ENCODE measurements at places on chromosomes 3 and 15.

DNA sequence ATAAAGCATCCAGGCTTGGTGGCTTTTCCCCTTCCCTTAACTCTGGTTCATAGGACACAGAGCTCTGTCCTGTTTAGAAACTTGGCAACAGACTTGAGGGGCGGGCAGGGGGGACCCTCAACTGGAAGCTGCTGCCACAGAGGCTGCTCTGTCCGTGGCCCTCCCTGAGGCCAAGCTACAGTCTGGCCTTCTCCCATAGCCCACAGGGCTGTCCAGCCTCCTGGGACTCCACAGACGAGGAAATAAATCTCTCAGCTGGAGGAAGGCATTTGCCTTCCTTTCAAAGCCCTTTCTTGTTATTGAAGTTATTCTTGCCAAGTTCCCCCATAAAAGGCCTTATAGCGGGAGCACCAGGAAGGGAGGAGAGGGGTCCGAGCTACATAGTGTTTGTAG, 248.8 kb upstream of the TPM1 start:
- DNase-seq, result no peak

DNA sequence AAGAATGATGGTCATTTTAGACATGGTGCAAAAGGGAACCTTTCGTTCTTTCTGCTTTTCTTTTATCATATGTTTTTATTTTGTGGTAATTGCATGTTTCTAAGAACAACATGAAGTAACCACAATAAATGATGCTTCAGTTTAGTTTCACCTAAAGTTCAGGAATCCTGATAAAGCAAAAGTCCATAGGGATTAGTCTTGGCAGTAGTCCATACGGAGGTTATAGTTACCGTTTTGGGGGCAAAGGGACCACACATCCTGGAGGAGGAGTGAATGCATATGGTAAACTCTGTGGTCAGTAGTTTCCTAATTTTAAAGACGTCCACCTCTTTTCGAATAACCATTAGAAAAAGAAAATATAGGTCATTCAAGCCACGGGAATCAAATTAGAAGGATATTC, 141.5 kb downstream of the MCTP2 start:
- no peak for DNase-seq

- no peak for DNase-seq
Observed at GRCh38 chr3:179432021-179432420, 19.2 kb downstream of the GNB4 start.

GRCh38 chr3:170200987-170201386, 19.5 kb upstream of the PHC3 start:
- DNase-seq, result no peak

- no peak for DNase-seq
Observed at GRCh38 chr3:98151241-98151640, 4.0 kb downstream of the OR5H14 start.

DNA sequence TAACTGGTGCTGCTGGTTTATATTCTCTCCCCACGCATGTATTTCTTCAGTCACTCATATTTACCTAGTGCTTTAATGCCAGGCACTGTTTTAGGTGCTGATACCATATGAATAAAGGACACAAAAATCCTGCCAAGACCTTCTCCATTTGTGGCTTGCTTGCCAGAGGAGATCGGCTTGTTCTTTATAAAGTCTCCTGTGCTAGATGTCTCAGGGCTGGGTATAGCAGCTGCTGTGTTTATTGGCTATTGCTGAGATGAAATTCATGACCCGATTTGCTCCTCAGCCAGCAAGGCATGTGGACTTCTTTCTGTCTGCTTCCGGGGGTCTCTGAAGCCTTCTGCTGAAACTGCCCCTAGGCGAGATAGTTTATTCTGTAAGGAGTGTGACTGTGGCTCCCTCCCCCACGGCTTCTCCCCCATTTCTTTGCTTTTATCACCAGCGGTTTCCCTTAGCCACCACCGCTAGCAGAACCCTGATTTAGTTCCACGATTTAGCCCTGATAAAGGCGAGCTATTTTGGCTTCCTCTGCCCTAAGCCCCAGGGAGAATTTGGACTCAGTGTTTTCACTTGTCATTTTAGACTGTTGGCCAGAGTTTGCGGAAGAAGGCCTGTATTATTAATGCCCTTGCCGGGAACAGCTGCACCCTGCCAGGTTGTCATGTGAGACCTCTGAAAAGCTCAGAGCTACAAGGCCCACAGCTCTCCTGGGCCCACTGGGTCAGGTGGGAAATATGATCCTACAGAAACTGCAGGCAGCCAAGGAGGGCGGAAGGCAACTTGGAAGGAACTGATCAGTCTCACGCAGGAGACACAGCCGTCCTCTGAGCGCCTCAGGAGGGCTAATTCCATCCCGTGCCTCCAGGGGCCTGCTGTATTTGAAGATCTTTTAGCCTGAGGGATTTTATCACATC, 46.8 kb downstream of the ST6GAL1 start:
- no peak for DNase-seq

- DNase-seq, result no peak
Observed at GRCh38 chr3:130963878-130964277, 62.7 kb downstream of the ASTE1 start.

- DNase-seq, result no peak
Observed at GRCh38 chr15:62059108-62059815, 985 bp downstream of the VPS13C start.

Data from stimulated activated CD4-positive, alpha-beta T cell treated with anti-CD3 and anti-CD28 coated beads, Interleukin-1b, Interleukin-23, amount 100 ng/mL, for 1 hour (primary cell).